ENCODE measurements at places on chromosomes 7 and 10.

DNA sequence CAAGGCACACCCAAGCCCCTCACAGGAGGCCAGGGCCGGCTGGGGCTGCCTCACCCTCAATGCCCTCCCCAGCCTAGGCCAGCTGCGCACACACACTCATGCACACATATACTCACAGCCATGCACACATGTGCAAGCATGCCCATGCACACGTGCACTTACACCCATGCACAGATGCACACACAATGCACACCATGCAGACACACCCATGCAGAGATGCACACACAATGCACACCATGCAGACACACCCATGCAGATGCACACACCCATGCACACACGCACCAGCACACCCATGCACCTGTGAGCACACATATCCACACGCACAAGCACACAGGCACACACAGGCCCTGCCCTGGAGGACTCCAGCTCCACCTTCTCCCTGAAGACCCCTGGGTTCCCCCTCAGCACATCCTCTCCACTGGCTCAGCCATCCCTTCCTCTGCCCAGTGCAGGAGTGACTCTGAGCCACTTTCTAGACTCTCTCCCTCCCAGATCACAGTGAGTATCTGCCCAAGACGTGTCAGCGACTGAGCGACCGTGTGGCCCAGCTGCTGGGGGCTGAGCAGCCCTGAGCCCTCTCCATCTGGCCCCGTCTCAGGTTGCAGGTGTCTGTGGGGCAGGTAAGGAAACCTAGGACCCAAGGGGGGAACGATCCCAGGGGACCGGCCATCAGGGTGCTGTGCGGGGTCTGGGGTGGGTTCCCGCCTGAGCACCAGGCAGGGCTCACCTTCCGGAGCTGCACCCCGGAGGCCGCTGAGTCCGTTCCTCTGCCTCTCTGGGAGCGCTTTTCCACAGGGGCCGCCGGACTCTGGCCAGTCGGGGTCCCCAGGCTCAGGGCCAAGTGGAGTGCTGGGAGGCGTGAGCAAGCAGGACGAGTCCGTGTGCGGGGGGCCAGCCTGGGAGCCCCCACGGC, 25.8 kb downstream of the AP5Z1 start:
- DNase-seq = no peak

DNA sequence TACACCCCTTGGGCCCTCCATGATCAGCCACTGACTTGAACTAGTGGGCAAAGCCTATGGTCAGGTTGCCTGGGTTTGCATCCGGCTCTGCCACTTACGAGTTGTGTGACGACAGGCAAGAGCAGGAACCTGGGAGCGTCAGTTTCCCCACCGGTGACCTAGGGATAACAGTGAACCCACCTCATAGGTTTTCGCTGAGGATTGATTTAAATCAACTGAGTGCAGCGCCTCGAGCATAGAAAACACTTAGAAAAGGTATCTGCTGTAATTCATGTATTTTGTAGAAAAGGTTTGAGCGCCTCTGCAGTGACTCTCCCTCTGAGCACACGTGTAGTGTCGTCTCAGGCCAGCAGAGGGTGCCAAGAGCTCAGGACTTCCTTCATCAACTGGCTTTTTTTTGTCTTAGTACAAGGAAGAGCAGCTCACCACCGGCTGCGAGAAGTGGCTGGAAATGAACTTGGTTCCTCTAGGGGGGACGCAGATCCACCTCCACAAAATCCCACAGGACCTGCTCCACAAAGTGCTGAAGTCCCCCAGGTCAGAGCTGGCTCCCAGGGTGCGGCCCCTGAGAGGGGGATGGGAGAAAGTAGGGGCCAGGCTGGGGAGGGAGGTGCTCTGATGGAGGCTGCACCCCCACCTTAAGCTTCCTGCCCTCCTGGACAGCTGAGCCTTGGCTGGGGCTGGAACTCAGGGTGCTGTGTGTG, 27.7 kb downstream of the BTBD16 start:
- peak; percentile 74 for DNase-seq

GRCh38 chr10:108894402-108895301, 1028.7 kb downstream of the XPNPEP1 start:
- DNase-seq = no peak

GRCh38 chr10:104277785-104278184, 8.8 kb downstream of the GSTO2 start:
- DNase-seq = peak; percentile 67

DNA sequence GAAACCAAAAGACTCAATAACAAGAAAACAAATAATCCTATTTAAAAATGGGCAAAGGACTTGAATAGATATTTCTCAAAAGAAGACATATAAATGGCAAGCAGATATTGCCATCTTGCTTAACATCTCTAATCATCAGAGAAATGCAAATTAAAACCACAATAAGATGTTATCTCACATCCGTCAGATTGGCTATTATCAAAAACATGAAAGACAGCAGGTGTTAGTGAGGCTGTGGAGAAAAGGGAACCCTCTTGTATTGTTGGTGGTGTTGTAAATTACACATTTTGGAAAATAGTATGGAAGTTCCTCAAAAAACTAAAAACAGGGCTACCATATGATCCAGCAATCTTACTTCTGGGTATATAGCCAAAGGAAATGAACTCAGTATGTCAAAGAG, 25.7 kb downstream of the OPALIN start:
- no peak for DNase-seq

- DNase-seq = no peak
Observed at GRCh38 chr7:92639213-92639896, 49.2 kb upstream of the FAM133B start.

DNA sequence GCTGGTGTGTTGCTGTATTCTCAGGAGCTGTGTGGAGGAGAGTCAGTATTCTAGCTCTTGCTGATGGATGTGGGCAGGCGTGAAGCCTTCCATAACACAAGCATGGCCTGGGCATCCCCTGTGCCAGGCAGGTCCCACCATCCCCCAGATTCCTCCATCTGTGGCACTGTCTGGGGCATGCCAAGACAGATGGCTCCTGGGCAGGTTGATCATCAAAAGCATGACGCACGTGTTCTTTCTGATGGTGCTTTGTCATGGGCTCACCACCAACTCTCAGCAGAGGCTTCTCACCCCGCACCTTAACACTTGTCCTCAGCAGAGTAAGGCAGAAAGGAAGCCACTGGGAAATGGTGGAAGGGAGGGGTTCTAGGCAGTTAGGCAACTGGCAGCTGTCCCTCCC, 364.3 kb downstream of the PLXNA4 start:
- no peak for DNase-seq

- DNase-seq = no peak
Observed at GRCh38 chr7:47268851-47269836, 312.8 kb downstream of the TNS3 start.

DNA sequence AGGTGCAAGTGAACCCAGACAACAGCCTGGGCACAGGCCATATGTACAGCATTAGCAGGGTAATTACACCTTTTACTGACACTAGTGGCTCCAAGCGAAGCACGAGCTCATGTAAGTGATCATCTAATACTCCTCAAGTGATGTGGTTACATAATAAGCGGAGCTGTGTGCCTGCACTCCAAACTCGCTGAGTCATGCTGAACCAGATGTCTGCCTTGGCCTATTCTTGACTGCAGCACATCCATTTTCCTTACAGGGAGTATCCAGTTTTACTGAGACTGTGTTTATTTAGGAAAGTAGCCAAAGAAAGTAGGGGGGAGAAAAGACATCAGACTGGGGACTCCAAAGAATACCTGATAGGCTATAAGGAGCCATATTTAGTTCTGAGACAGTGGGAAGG, 90.1 kb downstream of the GRM3 start:
- no peak for DNase-seq

GRCh38 chr10:109981650-109982049, 26.1 kb upstream of the ADD3 start:
- no peak for DNase-seq

DNA sequence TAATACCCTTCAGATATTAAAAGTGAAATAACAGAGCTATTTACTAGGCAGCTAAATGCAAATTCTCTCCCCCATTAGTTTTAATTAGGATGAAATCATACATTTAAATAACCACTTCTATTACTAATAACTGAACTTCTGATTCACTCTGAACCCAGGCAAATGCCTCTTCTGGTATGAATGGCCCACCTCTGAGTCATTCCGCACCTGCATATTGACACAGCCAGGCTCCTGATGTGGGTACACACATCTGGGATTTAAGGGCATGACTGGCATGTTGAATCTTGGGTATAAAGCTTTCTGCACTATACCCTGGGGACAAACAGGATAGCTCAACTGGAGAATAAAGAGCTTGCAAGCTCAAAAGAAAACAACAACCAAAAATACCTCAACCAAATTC, 140.9 kb downstream of the AUTS2 start:
- no peak for DNase-seq

DNA sequence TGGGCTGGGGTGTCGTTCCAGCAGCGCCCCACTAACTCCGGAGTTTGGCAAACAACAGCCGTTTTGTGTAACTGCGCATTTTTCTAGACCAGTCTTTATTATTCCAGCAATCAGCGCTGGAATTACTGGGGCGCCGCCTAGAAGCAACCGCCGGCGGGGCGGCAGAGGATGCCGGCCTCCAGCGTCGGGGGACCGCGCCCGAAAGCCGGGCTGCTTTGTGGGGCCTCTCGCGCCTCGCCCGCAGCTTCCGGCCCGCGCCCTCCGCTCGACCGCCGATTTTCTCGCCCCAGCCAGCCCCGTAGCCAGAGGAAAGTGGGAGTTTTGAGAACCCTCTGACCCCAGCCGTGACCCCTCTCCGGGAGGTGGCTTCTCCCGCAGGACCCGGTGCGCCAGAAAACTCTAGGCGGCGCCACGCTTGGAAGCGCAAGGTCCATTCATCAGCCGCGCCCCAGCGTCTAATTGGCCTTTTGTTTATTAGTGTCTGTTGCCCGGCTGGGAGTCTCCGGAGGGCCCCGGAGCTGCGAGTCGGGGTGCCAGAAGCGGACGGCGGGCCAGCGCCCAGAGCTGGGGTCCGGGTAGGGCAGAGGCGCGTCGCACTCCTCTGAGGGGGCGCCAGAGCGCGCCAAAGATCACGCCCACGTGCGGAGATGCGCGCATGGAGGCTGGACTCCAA, 10.7 kb downstream of the EMX2 start:
- DNase-seq = no peak

- no peak for DNase-seq
Observed at GRCh38 chr7:36605261-36606051, 118.8 kb downstream of the AOAH start.

- no peak for DNase-seq
Observed at GRCh38 chr10:82176587-82176986, 301.6 kb downstream of the NRG3 start.

DNA sequence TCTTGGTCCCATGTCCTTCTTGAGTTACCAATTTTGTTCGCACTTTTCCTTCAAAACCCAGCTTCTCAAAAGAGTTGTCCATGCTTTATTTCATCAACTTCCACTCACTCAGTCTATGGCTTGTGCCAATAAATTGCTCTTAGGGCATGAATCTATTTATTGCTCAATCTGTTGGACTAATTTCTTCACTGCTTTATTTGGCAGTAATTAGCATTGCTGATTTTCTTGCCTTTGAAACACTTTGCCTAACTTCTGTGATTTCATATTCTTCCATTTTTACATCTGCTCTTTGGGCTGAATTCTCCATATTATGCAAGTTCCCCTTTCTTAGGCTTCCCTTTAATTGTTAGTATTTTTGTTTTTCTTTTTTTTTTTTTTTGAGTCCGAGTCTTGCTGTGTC, 16.8 kb downstream of the DLD start:
- no peak for DNase-seq

DNA sequence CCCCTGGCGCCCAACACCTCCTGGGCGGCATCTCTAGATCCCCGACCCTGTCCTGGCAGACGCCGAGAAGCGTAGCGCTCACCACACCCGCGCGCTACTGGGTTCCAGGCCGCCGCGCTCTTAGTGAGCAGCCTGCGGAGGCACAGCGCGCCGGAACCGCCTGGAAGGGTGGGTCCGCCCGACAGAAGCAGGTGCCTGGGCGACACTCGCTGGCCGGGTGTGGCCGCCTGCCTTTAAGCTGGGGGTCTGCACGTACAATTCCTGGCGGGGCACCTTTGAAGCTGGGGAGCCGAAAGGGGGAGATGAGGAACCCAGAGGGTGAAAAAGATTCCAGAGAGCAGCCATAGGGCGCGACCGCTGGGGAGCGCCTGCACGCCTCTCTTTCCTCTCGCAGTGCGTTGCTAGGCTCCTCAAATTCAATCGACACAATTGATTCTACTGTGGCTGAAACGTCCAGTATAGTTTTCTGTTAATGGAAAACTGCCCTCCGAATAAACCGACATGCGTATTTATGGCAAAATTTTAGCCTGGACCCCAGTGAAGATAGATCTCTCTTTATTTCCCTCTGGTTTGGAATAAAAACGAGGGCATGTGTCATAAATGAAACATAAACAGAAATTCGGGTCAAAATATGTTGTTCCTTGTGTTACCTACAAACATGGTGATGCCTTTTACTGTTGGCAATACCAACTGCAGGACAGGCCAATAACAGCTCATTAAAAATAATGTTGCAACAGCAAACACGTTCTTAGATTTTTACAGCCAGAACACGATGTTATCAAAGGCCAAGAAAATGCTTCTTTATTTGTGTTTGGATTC, 4.6 kb downstream of the HMX3 start:
- DNase-seq = no peak

DNA sequence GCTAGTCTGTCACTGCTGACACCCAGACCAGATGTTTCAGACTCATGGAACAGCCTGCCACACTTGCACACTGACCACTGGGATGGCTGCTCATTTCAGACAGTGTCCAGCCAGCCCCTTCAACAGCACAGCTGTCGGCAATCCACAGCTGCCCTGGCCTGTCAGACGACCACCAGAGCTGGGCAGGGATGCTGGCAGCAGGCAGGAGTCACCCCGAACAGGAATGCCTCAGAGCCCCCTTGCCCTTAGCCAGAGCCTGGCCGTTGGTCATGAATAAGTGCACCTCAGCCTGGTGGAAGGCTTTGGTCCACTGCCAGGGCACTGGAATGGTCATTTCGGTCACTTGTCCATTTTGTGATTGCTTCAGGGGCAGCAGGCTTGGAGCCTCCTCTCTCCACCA, 149.6 kb upstream of the TCERG1L start:
- no peak for DNase-seq

DNA sequence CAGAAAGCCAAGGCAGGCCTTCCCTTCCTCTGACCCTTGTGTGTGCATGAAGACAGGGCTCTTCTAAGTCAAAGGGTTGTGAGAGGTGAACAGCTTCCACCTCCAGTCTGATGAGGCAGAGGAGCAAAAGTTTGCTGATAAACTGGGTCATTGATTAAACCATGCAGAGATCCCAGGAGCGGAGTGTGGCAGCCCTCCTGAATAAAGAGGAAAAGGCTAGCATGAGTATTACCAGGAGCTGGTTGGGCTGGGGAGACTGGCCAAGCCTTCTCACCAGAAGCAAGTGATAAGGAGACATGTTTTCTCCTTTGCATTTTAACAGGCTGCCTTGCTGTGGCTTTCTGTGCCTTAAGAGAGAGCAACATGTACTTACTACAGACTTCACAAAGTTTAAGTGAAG, 10.2 kb downstream of the LMOD2 start:
- no peak for DNase-seq

GRCh38 chr10:104809288-104810090, 168.4 kb downstream of the SORCS3 start:
- no peak for DNase-seq

- DNase-seq = no peak
Observed at GRCh38 chr10:36157486-36157885, 515.4 kb upstream of the FZD8 start.
